ENCODE measurements at places on chromosomes 7 and 10.

DNA sequence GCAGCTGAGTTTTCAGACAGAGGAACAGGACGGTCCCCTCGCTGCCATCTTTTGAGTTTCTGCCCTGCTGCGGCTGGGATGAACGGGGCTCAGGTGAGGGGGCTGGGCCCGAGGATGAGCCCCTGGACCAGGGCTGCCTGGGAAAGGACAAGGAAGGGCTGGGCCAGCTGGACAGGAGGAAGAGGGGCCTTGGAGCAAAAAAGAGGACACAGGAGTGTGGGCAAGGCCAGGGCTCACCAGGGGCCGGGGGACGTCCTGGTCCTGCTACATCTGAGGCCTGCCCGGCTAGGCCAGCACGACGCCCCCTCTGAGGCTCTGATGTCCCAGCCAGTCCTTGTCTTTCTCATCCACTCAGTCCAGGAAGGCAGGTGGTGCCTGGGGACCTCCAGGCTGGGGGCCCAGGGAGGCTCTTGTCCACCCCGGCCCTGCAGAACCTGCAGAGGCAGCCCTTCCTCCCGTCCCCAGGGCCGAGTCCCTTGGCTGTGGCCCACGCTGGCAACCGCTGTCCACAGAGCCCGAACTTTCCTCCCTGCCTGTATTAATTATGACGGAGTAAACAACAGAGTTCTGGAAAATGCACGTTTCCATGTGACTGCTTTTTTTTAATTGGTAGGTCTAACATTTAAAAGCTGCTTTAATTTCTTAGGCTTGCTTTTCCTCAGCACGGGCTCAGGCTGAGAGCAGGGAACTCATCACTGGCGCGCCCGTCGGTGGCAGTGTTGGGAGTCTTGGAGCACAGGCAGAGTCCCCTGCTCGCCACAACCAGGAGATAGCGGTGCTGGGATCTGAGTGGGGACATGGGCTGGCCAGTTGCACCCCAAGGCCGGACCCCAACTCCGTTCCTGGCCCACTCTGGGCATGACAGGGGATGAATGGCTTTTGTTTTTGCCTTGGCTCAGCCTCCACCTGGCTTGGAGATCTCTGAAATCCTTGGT, 187.7 kb downstream of the ELFN1 start:
- DNase-seq, result no peak

GRCh38 chr7:50743016-50743415, 39.7 kb downstream of the GRB10 start:
- no peak for DNase-seq

GRCh38 chr10:70576803-70577517, 25.6 kb downstream of the PRF1 start:
- DNase-seq, result no peak

DNA sequence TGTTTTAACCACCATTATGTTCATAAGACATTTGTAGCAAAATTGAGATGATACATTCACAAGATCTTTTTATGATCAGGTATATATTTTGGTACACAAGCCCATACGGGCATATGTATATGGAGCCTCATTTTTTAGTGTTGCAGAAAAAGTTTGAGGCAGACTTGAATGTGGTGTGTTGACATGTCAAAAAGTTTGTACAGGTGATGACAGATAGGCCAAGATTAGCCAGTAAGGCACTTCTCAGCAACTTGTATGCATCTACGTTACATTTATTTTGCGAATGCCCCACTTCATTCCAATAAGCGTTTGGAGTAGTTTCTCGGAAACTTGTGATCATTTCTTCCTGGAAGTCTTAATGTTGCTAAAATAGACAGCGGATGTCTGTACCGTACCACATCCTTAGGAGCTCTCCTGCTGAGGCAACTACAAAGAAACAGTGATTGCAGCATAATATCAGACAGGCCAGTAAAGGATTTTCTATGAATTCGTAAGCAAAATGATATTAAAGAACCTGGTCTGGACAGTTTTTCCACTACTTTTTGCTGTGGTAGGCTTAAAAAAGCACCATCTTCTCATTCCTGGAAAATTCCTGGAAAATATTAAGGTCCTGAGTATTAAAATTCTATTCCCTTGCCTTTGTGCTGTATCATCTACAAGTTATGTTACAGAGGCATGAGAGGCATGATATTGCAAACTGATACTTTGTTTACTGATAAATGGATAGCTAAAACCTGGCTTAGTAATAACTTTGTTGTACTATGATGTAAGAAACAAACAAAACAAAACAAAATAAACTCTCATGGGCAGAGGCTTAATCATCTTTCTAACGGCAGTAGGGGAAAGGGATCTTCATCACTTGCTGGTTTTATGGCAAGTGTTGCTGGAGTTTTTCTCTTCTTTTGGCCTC, 153.6 kb downstream of the HDAC9 start:
- DNase-seq, result no peak

DNA sequence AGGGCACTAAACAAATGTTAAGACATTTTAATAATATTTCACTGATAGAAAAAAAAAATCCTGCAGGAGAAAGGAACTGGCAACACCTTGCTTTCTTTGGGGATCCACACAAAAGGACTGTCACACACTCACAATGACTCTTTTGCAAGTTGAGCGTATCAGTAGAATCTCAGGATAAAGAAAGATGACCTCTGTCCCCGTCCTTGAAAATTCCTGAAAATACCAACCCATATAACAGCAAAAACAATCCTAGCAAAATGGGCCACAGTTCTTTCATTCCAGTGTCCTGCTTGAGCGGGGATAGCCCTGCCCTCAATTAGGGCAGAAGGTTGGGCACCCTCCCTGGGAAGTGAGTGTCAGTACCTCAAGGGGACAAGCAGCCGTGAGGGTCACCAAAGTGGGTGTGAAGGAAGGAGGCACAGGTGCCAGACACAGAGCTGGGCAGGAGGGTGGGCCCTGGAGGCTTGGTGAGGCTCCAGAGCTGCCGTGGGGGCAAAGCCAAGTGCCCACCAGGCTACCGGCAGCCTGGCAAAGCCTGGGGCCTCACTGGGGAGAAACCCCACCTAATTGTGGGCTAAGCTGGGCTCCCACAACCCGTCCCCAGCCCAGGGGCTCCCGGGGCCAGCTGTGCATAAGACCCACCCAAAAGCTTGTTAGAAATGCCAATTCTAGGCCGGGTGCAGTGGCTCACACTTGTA, 2.8 kb downstream of the WDR86 start:
- DNase-seq, result no peak

GRCh38 chr7:4201566-4201965, 480.5 kb upstream of the FOXK1 start:
- no peak for DNase-seq

DNA sequence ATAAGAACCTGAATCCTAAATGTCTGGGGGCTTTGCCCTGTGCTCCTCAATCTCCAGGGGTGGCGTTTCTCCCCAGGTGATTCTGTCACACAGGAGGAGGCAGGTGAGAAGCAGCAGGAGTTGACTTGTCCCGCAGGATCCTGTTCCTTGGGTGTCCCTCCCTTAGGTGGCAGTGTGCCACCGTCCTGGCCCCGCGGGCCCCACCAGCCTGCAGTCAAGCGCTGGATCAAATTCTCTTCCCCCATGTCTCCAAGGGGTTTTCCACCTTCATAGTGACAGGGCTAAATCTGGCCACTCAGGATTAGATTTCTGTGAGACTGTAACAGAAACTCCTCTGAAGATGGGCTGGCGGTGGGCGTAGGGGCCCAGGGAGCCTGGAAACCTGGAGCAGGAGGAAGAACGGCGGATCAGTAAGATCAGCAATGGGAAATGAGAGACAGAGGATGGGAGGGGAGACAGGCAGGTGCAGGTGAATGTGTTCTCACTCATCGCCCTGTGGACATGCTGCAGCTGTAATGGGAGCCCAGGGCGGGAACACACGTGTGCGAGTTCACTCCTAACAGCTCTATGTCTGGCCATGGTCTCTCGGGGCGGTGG, 329.2 kb upstream of the COBL start:
- no peak for DNase-seq

All from amygdala (tissue), 56 donors.